ENCODE measurements at places on chromosomes 7 and 10. TPM values are rescaled to one million over a fixed set of nuclear protein-coding genes. Genes with fewer than 3 reads are reported as not detected.

TBRG4 gene
- 34.0 TPM for polyA plus RNA-seq

SFTPA1 gene
- polyA plus RNA-seq: 0.10 TPM

ELAPOR2 gene
- 2.0 TPM for polyA plus RNA-seq

ZNF503 gene
- polyA plus RNA-seq: 21.1 TPM

DNAJC12 gene
- 9.5 TPM for polyA plus RNA-seq

REPIN1 gene
- 50.0 TPM for polyA plus RNA-seq

ZNF394 gene
- polyA plus RNA-seq: 19.2 TPM

NUP42 gene
- 18.5 TPM for polyA plus RNA-seq

OR9A2 gene
- not detected for polyA plus RNA-seq

SLIT1 gene
- polyA plus RNA-seq: 0.05 TPM

All from ovary (tissue), 10 donors.